ENCODE measurements at places on chromosomes 5 and 9. TPM values are rescaled to one million over a fixed set of nuclear protein-coding genes. Genes with fewer than 3 reads are reported as not detected.

Gene MSMP
- polyA plus RNA-seq: not detected

GRCh38 chr5:61084658-61085057 lies 77.6 kb downstream of the SMIM15 start:
- DNase-seq: no peak
- H3K4me1 ChIP-seq: no peaks in the 10 kb centered on the region
- H3K36me3 ChIP-seq: peaks cover 2% of the 10 kb centered on the region

DNA sequence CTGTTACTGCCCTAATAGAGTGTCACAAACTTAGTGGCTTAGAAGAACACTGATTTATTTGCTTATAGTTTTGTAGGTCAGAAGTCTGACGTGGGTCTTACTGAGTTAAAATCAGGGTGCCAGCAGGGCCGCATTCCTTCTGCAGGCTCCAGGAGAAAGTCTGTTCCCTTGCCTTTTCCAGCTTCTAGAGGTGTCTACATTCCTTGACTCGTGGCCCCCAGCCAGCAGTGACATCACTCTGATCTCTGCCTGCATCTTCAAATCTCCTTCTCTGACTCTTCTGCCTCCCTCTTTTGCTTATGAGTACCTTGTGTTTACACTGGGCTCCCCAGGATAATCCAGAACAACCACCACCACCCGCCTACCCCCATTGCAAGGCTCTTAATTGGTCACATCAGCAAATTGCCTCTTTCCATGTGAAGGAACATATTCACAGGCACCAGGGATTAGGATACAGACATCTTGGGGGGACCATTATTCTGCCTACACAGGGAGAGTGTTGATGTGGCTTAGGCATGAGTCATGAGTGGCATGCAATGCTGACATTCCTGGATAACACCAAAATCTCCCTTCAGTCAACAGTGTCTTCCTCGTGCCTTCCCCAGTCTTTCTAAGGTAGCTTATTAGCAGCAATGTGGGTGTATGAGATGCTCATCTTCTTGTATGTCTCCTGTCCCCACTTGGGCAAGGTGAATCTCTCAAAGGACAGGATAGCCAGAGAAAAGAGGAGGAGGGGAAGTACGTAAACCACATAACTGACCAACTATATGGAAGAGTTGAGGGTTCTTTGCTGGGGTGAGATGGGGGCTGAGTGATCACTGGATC lies 24.4 kb downstream of the CYFIP2 start:
- H3K27me3 ChIP-seq: no peaks in the 10 kb centered on the region
- no peak overlapping the region for H3K4me3 ChIP-seq
- no peaks in the 10 kb centered on the region for H3K4me1 ChIP-seq
- DNase-seq: no peak
- peak overlapping the region; percentile 59 for H3K27ac ChIP-seq

GRCh38 chr5:168776070-168776469 lies 196.9 kb upstream of the PANK3 start:
- H3K27ac ChIP-seq: no peak overlapping the region
- H3K36me3 ChIP-seq: no peaks in the 10 kb centered on the region
- no peaks in the 10 kb centered on the region for H3K27me3 ChIP-seq

DNA sequence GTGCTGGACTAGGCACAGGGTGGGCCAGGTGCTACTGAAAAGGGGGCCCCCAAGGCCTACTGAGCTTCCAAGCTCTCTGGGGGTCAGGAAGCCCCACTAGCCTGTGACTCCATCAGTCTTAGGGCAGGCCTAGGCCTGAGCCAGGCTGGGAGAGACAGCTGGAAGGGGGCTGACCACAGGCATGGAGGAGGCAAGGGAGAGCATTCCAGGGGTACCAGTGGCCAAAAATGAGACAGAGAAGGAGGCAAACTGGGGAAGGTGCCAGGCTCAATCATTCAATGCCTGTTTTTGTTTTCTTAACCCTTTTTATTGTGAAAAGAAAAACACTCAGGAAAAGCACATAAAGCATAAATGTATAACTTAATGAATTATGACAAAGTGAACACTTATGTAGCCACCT lies 26.2 kb upstream of the TCF7 start:
- H3K36me3 ChIP-seq: no peaks in the 10 kb centered on the region
- H3K27me3 ChIP-seq: no peaks in the 10 kb centered on the region
- no peak overlapping the region for H3K27ac ChIP-seq
- peaks cover 15% of the 10 kb centered on the region for H3K4me1 ChIP-seq

- no peak overlapping the region for H3K4me3 ChIP-seq
- H3K4me1 ChIP-seq: no peaks in the 10 kb centered on the region
- H3K36me3 ChIP-seq: no peaks in the 10 kb centered on the region
- no peak for DNase-seq
- H3K27ac ChIP-seq: no peak overlapping the region
These were observed 184.3 kb downstream of the MTRR start for GRCh38 chr5:8053270-8053669.

Gene POLE3
- polyA plus RNA-seq: 19.5 TPM

DNA sequence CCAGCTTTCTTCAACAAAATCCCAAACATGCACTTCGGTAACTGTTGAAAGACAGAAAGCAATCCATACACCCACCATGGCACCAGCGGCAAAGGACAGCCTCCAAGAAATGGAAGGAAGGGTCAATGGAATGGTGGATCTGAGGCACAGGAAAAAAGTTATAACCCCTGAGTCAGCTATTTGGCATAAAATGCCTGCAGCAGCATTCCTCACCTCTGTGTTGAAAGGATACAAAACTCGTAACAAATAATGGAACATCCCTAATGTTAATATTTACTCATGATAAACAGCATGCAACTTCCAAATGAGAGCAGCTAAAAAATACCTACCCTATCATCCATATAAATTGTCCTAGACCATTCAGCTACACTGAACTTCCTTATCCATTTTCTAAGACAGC lies 9.4 kb downstream of the FBXW11 start:
- H3K4me1 ChIP-seq: peaks cover 6% of the 10 kb centered on the region
- no peak overlapping the region for H3K4me3 ChIP-seq

DNA sequence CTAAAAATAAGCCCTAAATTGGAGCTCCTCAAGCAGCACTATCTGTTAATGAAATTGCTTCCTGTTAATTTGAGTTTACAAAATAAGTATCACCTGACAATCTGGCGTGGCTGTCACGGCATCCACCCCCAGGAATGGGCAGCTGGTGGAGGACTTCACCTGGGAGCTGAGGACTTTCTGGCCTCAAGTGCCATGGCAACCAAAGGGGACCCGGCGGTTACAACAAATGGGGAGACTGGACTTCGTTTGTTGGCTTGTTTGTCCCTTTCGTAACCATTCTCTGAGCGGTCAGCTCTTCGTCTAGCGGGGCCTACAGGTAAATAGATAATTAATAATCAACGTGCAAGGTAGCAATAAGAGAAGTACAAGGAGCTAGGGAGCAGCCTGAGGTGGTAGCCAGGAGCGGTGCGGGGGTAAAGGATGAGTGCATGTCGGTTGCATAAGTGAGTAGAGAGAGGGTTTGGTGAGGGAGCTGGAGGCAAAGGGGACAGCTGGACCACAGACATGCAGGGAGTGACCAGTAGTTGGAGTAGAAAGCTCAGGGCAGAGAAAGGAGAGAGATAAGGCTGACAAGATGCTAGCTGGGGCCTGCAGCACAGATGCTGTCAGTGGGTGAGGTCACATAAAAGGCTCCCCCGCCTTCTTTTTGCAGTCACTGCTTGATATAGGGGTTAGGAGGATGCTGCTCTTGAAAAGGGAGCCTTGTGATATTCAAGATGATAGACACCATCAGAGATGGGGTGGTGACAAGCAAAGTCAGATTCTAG lies 62.5 kb downstream of the HSPA4 start:
- no peak overlapping the region for H3K4me3 ChIP-seq
- H3K36me3 ChIP-seq: no peaks in the 10 kb centered on the region
- H3K27ac ChIP-seq: no peak overlapping the region
- DNase-seq: no peak
- no peaks in the 10 kb centered on the region for H3K4me1 ChIP-seq

Measured in small intestine (tissue), 16 donors.